Prostate gland (tissue), 2 donors: ENCODE measurements at places on chromosomes 13 and 19. TPM values are rescaled to one million over a fixed set of nuclear protein-coding genes. Genes with fewer than 3 reads are reported as not detected.
A peak's percentile ranks its signal among the peaks of the same experiment; 100 is the strongest.

DNA sequence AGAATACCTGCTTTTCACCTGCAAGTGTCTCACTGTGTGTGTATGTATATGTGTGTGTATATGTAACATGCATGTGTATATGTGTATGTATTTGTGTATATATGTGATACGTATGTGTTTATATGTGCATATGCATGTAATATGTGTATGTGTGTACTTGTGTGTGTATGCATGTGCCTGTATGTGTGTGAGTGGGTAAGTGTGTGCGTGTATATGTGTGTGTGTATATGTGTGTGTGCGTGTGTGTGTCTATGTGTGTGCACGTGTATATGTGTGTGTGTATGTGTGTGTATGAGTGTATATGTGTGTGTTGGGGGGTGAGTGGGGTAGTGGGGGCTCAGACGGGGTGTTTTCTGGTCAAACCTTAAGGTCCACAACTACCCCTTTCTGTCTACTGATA lies 192.6 kb upstream of the KL start:
- H3K4me1 ChIP-seq = no peaks in the 10 kb centered on the region
- no peak for DNase-seq
- no peaks in the 10 kb centered on the region for H3K36me3 ChIP-seq
- no peak overlapping the region for H3K4me3 ChIP-seq

DNA sequence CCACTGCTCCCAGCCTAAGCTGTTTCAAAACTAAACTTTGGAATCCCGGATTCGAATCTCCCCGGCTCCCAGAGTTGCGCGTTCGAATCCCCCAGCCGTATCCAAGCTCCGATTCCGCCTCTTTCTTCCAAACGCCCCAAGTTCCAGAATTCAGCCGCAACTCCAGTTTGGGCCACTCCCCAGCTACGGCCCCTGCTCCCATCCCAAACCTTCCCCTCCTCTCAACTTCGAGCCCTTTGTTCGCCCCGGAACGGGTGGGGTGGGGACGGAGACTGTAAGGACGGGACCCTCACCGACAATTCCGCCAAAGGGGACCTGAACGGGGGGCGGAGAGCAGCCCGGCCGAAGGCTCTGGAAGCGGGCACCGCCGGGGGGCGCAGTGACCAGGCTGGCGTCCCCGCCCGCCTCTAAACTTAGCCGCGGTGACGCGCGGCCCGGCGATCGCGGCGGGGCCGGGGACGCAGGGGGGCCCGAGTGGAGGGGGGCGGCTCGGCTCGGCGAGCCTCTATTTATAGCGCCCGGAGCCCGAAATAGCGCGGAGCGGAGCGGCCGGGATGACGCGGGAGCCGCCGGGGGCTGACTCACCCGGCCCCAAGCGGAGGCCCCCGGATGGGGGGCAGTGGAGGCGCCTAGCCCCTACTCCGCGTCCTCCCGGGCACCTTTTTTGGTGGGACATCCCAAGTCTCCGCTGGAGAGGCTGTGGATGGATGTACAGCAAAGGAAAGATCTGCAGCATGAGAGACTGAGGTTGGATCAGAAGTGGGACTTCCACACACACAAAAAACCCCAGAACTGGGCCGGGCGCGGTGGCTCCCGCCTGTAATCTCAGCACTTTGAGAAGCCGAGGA lies 4.9 kb upstream of the ERCC1 start:
- no peaks in the 10 kb centered on the region for H3K36me3 ChIP-seq
- peak overlapping the region; percentile 62 for H3K27ac ChIP-seq
- no peaks in the 10 kb centered on the region for H3K27me3 ChIP-seq
- H3K4me1 ChIP-seq = no peaks in the 10 kb centered on the region
- H3K4me3 ChIP-seq = peak overlapping the region; percentile 41
- DNase-seq = no peak

Gene ATP4A
- not detected for total RNA-seq

DNA sequence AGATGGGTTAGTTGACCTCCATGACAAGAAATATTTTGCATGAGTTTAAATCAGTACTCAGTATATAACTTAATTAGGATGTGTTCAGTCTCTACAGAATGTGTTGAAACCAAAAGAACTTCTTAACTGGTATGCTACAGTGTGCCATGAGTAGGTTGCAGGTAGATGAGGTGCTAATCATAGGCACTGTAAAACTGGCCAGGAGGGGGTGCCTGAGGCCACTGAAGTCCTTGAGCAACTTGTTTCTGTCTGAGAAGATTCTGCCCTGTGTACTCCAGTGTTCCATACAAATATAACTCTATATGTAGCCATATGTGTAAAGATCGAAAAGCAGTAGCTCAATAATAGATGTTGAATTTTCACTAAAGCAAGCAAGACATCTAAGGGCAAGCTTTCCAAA lies 549.2 kb upstream of the KLF12 start:
- H3K27ac ChIP-seq = no peak overlapping the region
- no peaks in the 10 kb centered on the region for H3K36me3 ChIP-seq
- no peak overlapping the region for H3K4me3 ChIP-seq
- no peaks in the 10 kb centered on the region for H3K27me3 ChIP-seq
- H3K4me1 ChIP-seq = no peaks in the 10 kb centered on the region

GRCh38 chr13:32587811-32588170 lies 1.5 kb downstream of the PDS5B start:
- H3K27ac ChIP-seq = peak overlapping the region; percentile 96
- H3K4me1 ChIP-seq = no peaks in the 10 kb centered on the region
- no peaks in the 10 kb centered on the region for H3K36me3 ChIP-seq
- no peaks in the 10 kb centered on the region for H3K27me3 ChIP-seq
- no peak for DNase-seq

Gene CSNK1A1L
- total RNA-seq = not detected

- no peak overlapping the region for H3K27ac ChIP-seq
- no peak overlapping the region for H3K4me3 ChIP-seq
- no peaks in the 10 kb centered on the region for H3K4me1 ChIP-seq
- no peaks in the 10 kb centered on the region for H3K36me3 ChIP-seq
- no peaks in the 10 kb centered on the region for H3K27me3 ChIP-seq
Observed at GRCh38 chr13:112744168-112745021, 54.6 kb downstream of the ATP11A start.

GRCh38 chr19:17339088-17339741 lies 1.9 kb downstream of the GTPBP3 start:
- no peaks in the 10 kb centered on the region for H3K27me3 ChIP-seq
- H3K36me3 ChIP-seq = no peaks in the 10 kb centered on the region
- no peak overlapping the region for H3K27ac ChIP-seq

- no peak overlapping the region for H3K4me3 ChIP-seq
- H3K27ac ChIP-seq = peak overlapping the region; percentile 2
- no peak for DNase-seq
Observed at GRCh38 chr13:70380809-70381208, 272.6 kb upstream of the KLHL1 start.

DNA sequence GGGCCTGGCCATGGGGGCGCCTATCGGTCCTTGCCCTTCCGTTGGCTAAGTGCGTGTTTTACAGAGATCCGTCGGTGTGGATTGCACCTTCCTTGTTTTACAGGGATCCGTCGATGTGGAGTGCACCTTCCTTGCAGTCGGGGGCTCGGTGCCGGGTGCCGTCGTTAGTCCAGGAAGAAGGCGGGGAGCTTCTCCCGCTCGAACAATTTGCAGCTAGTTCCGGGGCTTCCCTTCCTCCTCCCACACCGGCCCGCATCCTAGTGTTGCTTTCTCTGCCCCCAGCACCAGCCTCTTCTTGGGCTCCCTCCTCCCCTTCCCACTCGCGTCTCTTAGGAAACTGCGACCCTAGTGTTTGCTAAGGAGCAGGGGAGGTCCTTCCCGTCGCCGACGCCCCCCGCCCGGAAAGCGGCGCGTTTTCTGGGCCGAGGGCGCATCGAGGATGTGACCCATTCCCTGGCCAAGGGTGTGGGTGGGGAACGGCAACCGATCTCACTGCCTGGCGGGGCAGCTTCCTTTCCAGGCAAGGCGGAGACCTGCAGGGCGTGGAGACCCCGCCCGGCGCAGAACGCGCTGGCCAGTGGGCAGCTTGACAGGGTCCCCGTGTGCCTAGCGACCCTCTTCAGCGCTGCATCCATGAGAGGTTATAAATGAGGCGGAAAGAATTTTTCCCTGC lies 75.7 kb upstream of the ZNF91 start:
- no peaks in the 10 kb centered on the region for H3K36me3 ChIP-seq
- no peak overlapping the region for H3K4me3 ChIP-seq
- H3K27ac ChIP-seq = no peak overlapping the region
- DNase-seq = no peak
- H3K4me1 ChIP-seq = no peaks in the 10 kb centered on the region
- no peaks in the 10 kb centered on the region for H3K27me3 ChIP-seq

Gene FFAR3
- total RNA-seq = not detected

GRCh38 chr13:34017231-34017630 lies 199.3 kb downstream of the RFC3 start:
- no peaks in the 10 kb centered on the region for H3K36me3 ChIP-seq
- H3K4me3 ChIP-seq = no peak overlapping the region
- H3K4me1 ChIP-seq = no peaks in the 10 kb centered on the region

Gene RGS9BP
- total RNA-seq = 0.82 TPM

DNA sequence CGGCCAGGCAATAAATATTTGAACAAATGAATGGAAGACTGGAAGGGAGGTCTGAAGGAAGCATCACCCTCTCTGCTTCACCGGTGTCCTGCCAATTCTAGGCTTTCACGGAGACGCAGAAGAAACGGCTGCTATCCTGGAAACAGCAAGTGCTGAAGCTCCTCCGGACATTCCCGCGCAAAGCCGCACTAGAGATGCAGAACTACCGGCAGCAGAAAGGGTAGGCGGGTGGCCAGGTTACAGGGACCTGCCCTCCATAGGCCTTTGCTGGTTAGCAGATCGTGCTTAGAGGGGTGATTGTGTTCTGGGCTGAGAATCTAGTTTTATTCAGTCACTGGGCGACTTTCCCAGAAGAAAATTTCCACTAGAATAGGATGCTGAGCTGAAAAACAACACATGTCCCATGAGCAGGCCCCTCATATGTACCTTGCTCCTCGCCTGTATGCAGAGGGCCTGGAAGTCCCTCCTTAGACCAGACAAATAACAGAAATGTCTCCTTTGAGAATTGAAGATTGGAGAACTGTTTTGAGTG lies 11.0 kb downstream of the PAF1 start:
- no peaks in the 10 kb centered on the region for H3K4me1 ChIP-seq
- peaks cover 51% of the 10 kb centered on the region for H3K36me3 ChIP-seq
- no peaks in the 10 kb centered on the region for H3K27me3 ChIP-seq
- no peak overlapping the region for H3K27ac ChIP-seq
- no peak for DNase-seq

GRCh38 chr19:57515255-57515654 lies 11.9 kb upstream of the ZNF549 start:
- no peaks in the 10 kb centered on the region for H3K4me1 ChIP-seq
- H3K27me3 ChIP-seq = no peaks in the 10 kb centered on the region
- no peaks in the 10 kb centered on the region for H3K36me3 ChIP-seq
- H3K27ac ChIP-seq = no peak overlapping the region

- H3K27me3 ChIP-seq = no peaks in the 10 kb centered on the region
- H3K4me1 ChIP-seq = no peaks in the 10 kb centered on the region
- DNase-seq = no peak
- no peaks in the 10 kb centered on the region for H3K36me3 ChIP-seq
- no peak overlapping the region for H3K4me3 ChIP-seq
Observed at GRCh38 chr19:54383330-54383729, 18.6 kb upstream of the LAIR1 start.

DNA sequence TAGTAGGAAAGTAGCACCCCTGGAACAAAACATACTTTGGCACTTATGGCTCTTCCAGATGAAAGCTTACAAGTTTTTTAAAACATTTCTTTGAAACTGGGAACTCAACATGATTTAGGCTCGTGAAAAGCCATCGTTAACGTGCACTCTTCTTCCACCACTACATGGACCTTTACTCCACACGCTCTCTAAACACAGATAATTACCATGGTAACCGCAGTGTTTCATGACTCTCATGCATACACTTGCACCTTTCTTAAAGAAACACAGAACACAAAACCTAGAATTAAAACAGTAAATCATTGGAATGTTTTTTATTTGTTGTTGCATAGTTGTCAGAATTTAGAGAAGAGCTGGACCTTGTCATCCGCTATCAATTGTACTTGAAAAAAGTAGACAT lies 154.3 kb downstream of the FGF9 start:
- no peak overlapping the region for H3K27ac ChIP-seq
- H3K4me1 ChIP-seq = no peaks in the 10 kb centered on the region
- no peak for DNase-seq
- no peak overlapping the region for H3K4me3 ChIP-seq

DNA sequence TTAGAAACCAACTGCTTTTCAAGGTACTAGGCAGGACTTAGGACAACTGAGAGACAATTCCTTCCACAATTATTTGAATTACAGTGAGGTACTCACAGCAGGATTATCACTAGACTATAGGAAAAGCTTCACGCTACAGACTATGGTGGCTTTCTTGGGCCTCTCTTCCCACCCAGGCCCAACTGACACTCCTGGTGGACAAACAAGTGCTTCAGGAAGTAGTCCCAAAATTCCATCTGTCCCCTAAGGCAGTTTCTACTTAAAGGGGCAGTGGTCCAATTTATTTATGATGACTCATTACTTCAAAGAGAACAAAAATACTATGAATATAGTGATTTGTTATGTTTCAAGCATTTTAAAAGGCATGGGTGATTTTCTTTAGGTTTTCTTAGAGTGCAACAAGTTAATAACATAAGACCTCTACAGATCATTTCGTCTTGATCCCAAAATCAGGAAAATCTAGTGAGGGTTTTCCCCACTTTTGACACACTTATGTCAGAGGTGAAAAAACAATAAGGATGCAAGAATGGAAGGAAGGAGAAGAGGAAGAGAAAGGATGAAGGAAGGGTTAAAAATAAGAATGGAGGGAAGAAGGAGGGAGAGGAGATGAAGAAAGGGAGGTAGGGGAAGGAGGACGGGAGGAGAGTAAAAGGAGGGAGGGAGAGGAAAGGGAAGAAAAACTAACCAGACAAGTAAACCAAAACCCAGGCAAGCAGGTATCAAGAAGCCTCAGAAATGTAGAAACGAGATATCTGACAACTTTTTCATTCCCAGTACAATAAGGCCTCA lies 100.7 kb downstream of the SERP2 start:
- H3K36me3 ChIP-seq = no peaks in the 10 kb centered on the region
- no peak overlapping the region for H3K27ac ChIP-seq
- H3K27me3 ChIP-seq = no peaks in the 10 kb centered on the region
- no peak overlapping the region for H3K4me3 ChIP-seq
- no peak for DNase-seq

Gene CD209
- total RNA-seq = 1.2 TPM

- no peak overlapping the region for H3K4me3 ChIP-seq
- no peaks in the 10 kb centered on the region for H3K36me3 ChIP-seq
- H3K27me3 ChIP-seq = no peaks in the 10 kb centered on the region
- DNase-seq = no peak
Observed at GRCh38 chr13:113044391-113045114, 61.0 kb upstream of the F7 start.

GRCh38 chr19:21487969-21488368 lies 17.4 kb upstream of the ZNF429 start:
- no peaks in the 10 kb centered on the region for H3K36me3 ChIP-seq
- H3K4me1 ChIP-seq = no peaks in the 10 kb centered on the region
- no peak overlapping the region for H3K27ac ChIP-seq
- DNase-seq = no peak
- no peaks in the 10 kb centered on the region for H3K27me3 ChIP-seq

Gene PRSS57
- total RNA-seq = not detected

DNA sequence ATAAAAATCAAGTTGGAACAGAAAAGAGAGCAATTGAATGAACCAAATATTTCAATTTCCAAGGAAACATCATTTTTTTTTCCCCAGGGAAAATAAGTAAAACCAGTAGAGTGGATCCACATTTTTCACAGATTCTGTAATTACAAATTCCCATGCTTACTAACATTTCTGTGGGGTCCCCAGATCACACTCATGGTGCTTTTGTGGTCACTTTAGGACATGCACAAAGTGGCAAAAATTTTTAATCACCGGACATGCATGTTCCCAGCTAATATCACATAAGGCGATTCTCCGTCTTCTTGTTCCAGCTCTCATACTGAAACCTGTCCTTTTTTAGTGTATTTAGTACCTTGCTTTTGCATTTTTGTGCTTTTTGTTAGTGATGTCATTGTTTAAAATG lies 748.2 kb upstream of the SLITRK1 start:
- no peak for DNase-seq
- no peaks in the 10 kb centered on the region for H3K27me3 ChIP-seq
- no peaks in the 10 kb centered on the region for H3K36me3 ChIP-seq
- no peak overlapping the region for H3K27ac ChIP-seq
- no peaks in the 10 kb centered on the region for H3K4me1 ChIP-seq
- no peak overlapping the region for H3K4me3 ChIP-seq
